Stimulated activated naive CD8-positive, alpha-beta T cell treated with anti-CD3 and anti-CD28 coated beads, Interleukin-15, Interleukin-2, amounts not matched to agents 100 U/mL and 50 U/mL, for 24 hours (primary cell): ENCODE measurements at places on chromosomes 16 and 17.

DNA sequence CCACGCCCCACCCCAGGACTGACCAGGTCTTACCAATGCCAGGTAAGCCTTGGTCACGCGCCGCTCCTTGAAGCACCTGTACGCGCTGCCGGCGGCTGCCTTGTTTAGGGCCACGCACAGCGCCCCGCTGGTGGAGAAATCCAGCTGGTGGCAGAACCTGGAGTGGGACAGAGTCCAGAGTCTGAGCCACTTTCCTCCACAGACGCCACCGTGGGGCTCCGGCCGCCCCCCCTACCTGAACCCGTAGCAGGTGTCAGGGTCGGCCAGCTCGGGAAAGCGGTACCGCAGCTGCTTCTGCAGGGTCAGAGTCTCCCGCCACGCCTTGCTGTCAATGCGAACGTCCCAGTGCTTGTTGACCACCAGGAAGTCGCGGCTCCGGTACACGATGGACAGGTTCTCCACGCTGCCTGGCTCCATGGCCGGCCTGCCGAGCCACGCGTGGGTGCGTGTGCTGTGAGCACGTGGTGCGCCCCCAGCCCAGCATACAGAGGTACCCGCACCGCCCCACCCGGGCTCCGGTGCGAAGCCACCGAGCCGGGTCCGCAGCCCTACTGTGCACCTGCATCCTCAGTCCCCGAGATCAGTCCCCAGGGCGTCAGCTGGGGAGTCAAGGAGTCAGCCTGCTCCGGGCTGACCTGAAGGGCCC, 737 bp downstream of the RPUSD1 start:
- no peak for DNase-seq

GRCh38 chr16:79672524-79672923, 72.0 kb upstream of the MAF start:
- DNase-seq = no peak

GRCh38 chr16:50037662-50038220, 12.7 kb downstream of the CNEP1R1 start:
- no peak for DNase-seq

GRCh38 chr16:22633280-22633679, 122.6 kb downstream of the NPIPB5 start:
- no peak for DNase-seq

DNA sequence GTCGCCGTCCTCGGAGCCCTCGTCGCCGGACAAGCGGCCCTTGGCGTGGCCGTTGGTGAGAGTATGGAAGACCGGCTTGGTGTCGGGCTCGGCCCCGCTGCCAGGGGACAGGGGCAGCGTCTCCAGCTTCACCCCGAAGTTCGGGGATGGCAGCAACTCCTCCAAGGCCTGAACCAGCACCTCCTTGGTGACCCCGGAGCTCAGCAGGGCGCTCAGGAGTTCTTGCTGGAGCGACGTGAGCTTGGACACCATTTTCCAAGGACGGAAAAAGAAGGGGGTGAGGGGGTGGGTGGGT, 279 bp downstream of the HNF1B start:
- no peak for DNase-seq
